ENCODE measurements at places on chromosomes 4 and X. TPM values are rescaled to one million over a fixed set of nuclear protein-coding genes. Genes with fewer than 3 reads are reported as not detected.

DNA sequence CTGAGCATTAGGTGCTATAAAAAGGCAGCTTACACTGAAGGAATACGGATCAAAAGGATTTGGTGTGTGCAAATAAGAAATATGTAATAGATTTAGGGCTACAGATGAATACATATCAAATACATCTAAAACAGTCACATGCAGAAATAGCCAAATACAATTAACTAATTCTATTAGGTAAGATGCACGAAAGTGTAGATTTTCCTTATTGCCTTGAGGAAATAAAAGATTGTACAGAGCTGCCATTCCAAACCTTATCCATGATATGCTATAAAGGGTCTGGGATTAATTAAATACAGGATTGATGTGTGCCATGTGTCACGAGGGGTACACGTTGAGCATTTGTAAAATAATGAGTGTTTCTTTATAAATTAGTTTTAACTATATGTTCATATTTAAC lies 107.0 kb upstream of the ELOVL6 start:
- no peaks in the 10 kb centered on the region for H3K4me1 ChIP-seq
- H3K27me3 ChIP-seq = no peaks in the 10 kb centered on the region
- H3K36me3 ChIP-seq = no peaks in the 10 kb centered on the region
- DNase-seq = no peak

DNA sequence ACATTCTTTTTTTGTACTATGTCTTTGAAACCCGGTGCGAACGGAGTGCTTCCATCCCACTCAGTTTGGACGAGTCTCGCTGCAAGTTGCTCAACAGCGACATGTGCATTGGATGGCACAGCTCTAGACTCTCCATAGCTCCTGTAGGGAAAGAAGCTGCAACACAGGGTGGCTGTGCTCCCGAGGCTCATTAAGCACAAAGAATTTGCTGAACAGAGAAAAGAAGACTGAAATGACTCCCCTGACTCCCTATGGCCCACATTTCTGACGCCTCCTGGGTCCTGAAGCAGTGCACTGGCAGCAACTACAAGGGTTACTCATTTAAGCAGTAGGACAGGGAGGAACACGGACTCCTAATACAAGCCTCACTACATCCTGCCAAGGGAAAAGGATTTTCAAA lies 127.4 kb downstream of the SH3RF1 start:
- no peak overlapping the region for H3K4me3 ChIP-seq
- peaks cover 12% of the 10 kb centered on the region for H3K4me1 ChIP-seq
- no peak for DNase-seq
- H3K27me3 ChIP-seq = no peaks in the 10 kb centered on the region
- H3K36me3 ChIP-seq = no peaks in the 10 kb centered on the region

Gene SH3RF1
- 21.4 TPM for total RNA-seq

Gene MAGED4B
- 8.5 TPM for total RNA-seq

GRCh38 chr4:7183161-7183560 lies 9.2 kb upstream of the SORCS2 start:
- H3K36me3 ChIP-seq = no peaks in the 10 kb centered on the region
- no peaks in the 10 kb centered on the region for H3K4me1 ChIP-seq
- DNase-seq = no peak

Gene KLB
- total RNA-seq = not detected

Gene RTL5
- total RNA-seq = 0.58 TPM

DNA sequence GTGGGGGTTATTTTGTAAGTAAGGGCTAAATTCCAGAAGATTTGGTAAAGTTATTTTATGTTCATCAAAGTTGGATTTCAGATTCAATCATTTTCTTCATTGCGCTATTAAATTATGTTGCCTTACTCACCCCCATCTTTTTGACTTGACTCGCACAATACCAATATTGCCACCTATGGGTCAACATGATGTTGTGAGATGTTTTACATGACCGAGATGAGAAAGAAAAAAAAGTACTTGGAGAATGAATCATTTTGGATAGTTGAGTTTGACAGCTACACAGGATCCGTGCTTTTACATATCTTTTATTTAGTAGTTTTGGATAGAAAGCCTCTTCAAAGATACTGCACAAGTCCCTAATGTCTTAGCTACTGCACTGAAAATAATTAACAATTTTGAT lies 224.2 kb upstream of the EMCN start:
- no peak overlapping the region for H3K4me3 ChIP-seq
- no peaks in the 10 kb centered on the region for H3K27me3 ChIP-seq
- no peaks in the 10 kb centered on the region for H3K36me3 ChIP-seq
- DNase-seq = peak; percentile 13
- no peak overlapping the region for H3K27ac ChIP-seq

DNA sequence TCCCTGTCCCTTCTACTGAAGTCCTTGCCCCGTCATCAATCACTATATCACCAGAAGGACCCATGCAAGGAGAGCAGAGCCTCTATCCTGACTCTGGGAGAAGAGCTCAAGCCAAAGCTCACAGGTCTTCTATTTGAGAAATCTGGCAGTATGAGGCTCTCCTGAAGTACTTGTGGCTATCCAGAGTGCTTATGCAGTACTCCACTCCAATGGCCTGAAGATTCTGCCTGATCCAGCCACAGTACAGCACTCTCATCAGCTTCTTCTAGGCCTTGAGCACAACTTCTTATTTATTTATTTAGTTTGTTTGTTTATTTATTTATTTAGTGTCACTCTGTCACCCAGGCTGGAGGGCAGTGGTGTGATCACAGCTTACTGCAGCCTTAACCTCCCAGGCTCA lies 13.0 kb downstream of the USP26 start:
- peaks cover 4% of the 10 kb centered on the region for H3K27me3 ChIP-seq
- H3K4me3 ChIP-seq = no peak overlapping the region
- no peaks in the 10 kb centered on the region for H3K36me3 ChIP-seq
- no peak for DNase-seq
- no peak overlapping the region for H3K27ac ChIP-seq
- no peaks in the 10 kb centered on the region for H3K4me1 ChIP-seq

Gene SSX1
- not detected for total RNA-seq

- no peaks in the 10 kb centered on the region for H3K4me1 ChIP-seq
- H3K4me3 ChIP-seq = no peak overlapping the region
- no peaks in the 10 kb centered on the region for H3K27me3 ChIP-seq
- DNase-seq = no peak
- H3K36me3 ChIP-seq = no peaks in the 10 kb centered on the region
- H3K27ac ChIP-seq = no peak overlapping the region
Observed at GRCh38 chr4:10197952-10198351, 81.4 kb upstream of the WDR1 start.

- H3K4me3 ChIP-seq = no peak overlapping the region
- H3K27me3 ChIP-seq = no peaks in the 10 kb centered on the region
- no peak for DNase-seq
- no peak overlapping the region for H3K27ac ChIP-seq
Observed at GRCh38 chr4:5757536-5757935, 46.5 kb downstream of the EVC start.

Gene TCEAL6
- total RNA-seq = not detected

DNA sequence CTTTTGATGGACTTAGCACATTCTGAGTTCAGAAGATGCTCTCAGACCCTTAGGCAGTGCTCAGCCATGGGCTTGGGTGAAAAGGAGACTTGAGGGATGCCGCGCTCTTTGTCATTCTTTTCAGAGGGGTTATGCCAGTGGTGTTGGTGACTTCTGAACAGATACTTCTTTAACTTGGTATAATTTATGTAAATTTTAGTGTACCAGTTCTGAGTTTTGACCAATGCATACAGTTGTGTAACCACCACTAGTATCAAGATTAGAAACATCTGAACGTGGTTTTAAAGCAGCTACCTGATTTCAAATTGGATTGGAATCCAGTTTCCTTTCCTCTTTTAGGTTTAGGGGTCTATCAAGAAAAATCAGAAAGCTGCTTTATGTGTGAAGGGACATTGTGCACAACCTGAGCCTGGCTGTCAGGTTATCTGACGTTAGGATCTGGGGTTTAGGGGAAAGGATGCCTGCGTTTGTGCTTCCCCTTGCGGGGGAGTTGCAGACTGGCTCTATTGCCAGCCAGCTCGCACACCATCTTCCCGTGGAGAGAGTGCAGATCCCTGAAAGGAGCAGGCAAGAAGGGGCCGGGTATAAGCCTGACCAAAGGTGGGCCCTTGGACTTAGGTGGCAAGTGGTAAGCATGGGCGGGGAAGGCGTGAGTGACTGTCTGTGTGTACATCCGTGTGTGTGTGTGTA lies 19.0 kb downstream of the SMS start:
- no peak for DNase-seq
- no peak overlapping the region for H3K4me3 ChIP-seq
- H3K4me1 ChIP-seq = peaks cover 28% of the 10 kb centered on the region
- H3K27ac ChIP-seq = no peak overlapping the region
- H3K27me3 ChIP-seq = no peaks in the 10 kb centered on the region

DNA sequence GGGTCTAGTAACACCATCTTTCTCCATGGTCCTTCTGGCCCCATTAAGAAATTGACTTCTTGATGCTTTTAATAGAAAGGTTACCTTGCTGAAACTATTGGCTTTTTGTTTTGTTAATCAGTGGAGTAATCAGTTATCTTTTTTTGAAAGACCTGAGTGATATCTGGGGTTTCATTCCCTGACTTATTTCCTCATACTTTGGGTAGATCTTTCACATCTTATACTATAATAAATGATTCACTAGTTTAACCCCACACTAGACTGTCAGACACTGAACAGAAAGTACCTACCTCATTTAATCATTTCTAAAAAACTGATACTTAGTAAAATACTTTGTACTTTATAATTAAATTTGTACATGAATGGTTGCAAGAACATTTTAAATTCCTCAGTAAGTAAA lies 1021.1 kb downstream of the STIM2 start:
- H3K36me3 ChIP-seq = no peaks in the 10 kb centered on the region
- no peaks in the 10 kb centered on the region for H3K27me3 ChIP-seq
- no peak overlapping the region for H3K27ac ChIP-seq
- no peaks in the 10 kb centered on the region for H3K4me1 ChIP-seq
- no peak for DNase-seq

- DNase-seq = no peak
- no peaks in the 10 kb centered on the region for H3K27me3 ChIP-seq
- no peak overlapping the region for H3K27ac ChIP-seq
- H3K4me1 ChIP-seq = peaks cover 8% of the 10 kb centered on the region
- H3K36me3 ChIP-seq = no peaks in the 10 kb centered on the region
Observed at GRCh38 chr4:123484291-123484926, 87.8 kb downstream of the SPRY1 start.

Gene LAMP2
- 31.5 TPM for total RNA-seq

GRCh38 chr4:16801356-16801755 lies 97.1 kb downstream of the LDB2 start:
- H3K4me1 ChIP-seq = no peaks in the 10 kb centered on the region
- DNase-seq = no peak
- no peak overlapping the region for H3K27ac ChIP-seq
- no peaks in the 10 kb centered on the region for H3K27me3 ChIP-seq
- no peaks in the 10 kb centered on the region for H3K36me3 ChIP-seq

Gene MAGEA4
- total RNA-seq = not detected

GRCh38 chr4:14711259-14711658 lies 291.0 kb upstream of the CPEB2 start:
- no peak overlapping the region for H3K27ac ChIP-seq
- no peak overlapping the region for H3K4me3 ChIP-seq
- no peaks in the 10 kb centered on the region for H3K27me3 ChIP-seq
- no peaks in the 10 kb centered on the region for H3K4me1 ChIP-seq

- no peak overlapping the region for H3K27ac ChIP-seq
- H3K27me3 ChIP-seq = no peaks in the 10 kb centered on the region
- peaks cover 7% of the 10 kb centered on the region for H3K4me1 ChIP-seq
- H3K4me3 ChIP-seq = no peak overlapping the region
Observed at GRCh38 chrX:24229400-24229879, 79.9 kb downstream of the ZFX start.

- no peak overlapping the region for H3K27ac ChIP-seq
- no peak for DNase-seq
- H3K4me3 ChIP-seq = no peak overlapping the region
- H3K4me1 ChIP-seq = peaks cover 6% of the 10 kb centered on the region
- no peaks in the 10 kb centered on the region for H3K27me3 ChIP-seq
Observed at GRCh38 chr4:100848841-100849240, 331.0 kb upstream of the EMCN start.

Gene MGAT4D
- total RNA-seq = not detected

DNA sequence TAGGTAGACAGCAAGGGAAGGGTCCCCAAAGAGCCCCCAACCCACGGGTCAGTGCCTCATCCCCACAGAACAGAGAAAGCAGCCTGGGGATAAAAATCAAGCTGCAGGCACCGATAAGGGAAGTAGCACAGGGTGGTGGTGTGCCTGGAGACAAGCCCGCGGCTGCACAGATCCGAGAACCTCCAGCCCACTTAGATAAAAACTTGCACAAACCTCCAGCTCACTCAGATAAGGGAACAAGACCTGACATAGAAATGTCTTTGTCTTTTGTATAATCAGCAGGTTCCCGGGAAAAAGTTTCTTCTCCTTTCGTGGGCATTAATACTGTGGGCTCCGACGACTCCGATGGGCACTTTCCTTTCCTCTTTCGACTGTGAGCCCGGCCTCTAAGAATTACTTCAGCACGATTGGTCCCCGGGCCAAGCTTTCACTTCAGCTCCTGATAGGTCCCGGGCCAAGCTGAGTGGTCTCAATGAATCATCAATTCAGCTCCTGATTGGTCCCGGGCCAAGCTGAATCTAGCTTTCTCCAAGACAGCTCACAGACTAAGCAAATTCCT lies 32.4 kb downstream of the PRDX4 start:
- H3K27me3 ChIP-seq = no peaks in the 10 kb centered on the region
- no peak overlapping the region for H3K4me3 ChIP-seq
- no peaks in the 10 kb centered on the region for H3K4me1 ChIP-seq
- H3K36me3 ChIP-seq = no peaks in the 10 kb centered on the region

- H3K27ac ChIP-seq = no peak overlapping the region
- H3K36me3 ChIP-seq = no peaks in the 10 kb centered on the region
- no peak for DNase-seq
- H3K4me3 ChIP-seq = no peak overlapping the region
Observed at GRCh38 chrX:5650904-5651303, 577.8 kb downstream of the NLGN4X start.

Gene IL3RA
- total RNA-seq = 10.1 TPM

DNA sequence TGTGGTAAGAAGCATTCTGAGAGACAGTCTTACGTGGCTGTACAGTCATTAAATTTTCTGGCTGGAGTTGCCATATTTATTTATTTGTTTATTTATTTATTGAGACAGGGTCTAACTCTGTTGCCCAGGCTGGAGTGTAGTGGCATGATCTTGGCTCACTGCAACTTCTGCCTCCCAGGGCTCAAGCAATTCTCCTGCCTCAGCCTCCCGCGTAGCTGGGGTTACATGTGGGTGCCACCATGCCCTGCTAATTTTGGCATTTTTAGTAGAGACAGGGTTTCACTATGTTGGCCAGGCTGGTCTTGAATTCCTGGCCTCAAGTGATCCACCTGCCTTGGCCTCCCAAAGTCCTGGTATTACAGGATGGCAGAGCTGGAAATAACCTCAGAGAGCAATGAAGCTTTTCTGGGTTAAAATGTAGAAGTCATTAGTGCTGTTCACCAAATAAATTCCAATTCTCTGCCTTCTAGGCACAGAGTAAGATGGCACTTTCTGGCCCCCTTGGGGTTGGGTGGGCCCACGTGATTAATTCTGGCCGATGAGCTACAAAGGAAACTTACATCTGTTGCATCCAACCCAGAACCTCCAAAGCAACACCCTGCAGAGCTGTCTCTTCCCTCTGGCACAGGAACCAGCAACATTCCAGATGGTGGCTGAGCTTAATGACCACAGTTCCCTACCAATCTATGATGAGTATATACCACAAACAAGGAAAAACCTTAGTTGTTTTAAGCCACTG lies 4.5 kb downstream of the MRFAP1 start:
- H3K4me3 ChIP-seq = no peak overlapping the region
- H3K27ac ChIP-seq = no peak overlapping the region
- H3K4me1 ChIP-seq = peaks cover 17% of the 10 kb centered on the region
- H3K27me3 ChIP-seq = no peaks in the 10 kb centered on the region

All from stomach (tissue), 19 donors.